ENCODE measurements at places on chromosomes 6 and 20. TPM values are rescaled to one million over a fixed set of nuclear protein-coding genes. Genes with fewer than 3 reads are reported as not detected.
A peak's percentile ranks its signal among the peaks of the same experiment; 100 is the strongest.

The C20orf141 gene
- total RNA-seq, result not detected

DNA sequence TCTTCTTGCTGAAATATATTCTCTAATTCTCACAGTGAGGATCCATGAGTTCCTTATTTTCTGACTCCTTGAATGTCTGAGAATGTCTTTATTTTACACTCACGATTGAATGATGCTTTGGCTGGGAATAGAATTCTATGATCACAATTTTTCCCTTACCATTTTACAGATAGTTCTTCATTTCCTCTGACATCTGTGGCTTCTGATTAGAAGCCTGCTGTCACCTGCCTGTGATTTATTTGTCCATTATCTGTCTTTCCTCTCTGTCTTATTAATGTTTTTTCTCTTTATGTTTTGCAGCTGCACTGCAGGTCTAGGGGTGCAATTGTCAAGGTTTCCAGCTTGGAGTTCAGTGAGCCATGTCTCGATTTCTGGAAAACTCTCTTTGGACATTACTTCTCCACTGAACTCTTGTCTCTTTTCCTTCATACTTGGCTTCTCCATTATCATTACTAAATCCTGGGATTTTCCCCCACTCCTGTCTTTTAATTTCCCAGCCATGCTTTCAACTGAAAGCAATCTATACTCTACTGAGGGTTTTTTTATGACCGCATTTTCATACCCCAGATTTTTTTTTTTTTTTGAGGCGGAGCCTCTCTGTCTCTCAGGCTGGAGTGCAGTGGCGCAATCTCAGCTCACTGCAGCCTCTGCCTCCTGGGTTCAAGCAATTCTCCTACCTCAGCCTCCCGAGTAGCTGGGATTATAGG, 121.2 kb upstream of the PRND start:
- H3K27me3 ChIP-seq, result no peaks in the 10 kb centered on the region
- H3K27ac ChIP-seq, result peak overlapping the region; percentile 79
- no peak for DNase-seq
- H3K4me3 ChIP-seq, result no peak overlapping the region
- no peaks in the 10 kb centered on the region for H3K36me3 ChIP-seq

DNA sequence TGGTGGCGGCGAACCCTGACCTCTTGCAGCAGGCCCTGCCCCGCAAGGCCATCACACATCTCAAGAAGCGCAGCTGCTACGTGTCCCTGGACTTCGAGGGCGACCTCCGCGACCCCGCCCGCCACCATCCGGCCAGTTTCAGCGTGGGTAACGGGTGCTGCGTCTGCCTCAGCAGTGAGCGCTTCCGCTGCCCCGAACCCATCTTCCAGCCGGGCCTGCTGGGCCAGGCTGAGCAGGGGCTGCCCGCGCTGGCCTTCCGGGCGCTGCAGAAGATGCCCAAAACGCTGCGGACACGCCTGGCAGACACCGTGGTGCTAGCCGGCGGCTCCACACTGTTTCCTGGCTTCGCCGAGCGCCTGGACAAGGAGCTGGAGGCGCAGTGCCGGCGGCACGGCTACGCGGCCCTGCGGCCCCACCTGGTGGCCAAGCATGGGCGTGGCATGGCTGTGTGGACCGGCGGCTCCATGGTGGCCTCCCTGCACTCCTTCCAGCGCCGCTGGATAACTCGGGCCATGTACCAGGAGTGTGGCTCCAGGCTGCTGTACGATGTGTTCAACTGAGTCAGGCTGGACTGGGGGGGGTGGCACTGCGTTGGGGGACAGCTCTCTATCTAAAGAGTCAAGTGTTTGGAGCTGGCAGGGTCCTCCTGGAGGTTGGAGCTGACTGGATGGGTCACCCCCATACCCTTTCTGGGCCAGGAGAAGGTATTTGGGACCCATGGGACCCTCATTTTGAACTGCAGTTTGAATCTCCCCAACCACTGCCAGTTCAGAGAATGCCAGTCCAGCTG, 1.1 kb downstream of the ACTL10 start:
- H3K27ac ChIP-seq, result peak overlapping the region; percentile 98
- H3K4me3 ChIP-seq, result peak overlapping the region; percentile 57
- no peaks in the 10 kb centered on the region for H3K27me3 ChIP-seq
- peak; percentile 93 for DNase-seq
- H3K36me3 ChIP-seq, result no peaks in the 10 kb centered on the region
- H3K4me1 ChIP-seq, result no peaks in the 10 kb centered on the region

DNA sequence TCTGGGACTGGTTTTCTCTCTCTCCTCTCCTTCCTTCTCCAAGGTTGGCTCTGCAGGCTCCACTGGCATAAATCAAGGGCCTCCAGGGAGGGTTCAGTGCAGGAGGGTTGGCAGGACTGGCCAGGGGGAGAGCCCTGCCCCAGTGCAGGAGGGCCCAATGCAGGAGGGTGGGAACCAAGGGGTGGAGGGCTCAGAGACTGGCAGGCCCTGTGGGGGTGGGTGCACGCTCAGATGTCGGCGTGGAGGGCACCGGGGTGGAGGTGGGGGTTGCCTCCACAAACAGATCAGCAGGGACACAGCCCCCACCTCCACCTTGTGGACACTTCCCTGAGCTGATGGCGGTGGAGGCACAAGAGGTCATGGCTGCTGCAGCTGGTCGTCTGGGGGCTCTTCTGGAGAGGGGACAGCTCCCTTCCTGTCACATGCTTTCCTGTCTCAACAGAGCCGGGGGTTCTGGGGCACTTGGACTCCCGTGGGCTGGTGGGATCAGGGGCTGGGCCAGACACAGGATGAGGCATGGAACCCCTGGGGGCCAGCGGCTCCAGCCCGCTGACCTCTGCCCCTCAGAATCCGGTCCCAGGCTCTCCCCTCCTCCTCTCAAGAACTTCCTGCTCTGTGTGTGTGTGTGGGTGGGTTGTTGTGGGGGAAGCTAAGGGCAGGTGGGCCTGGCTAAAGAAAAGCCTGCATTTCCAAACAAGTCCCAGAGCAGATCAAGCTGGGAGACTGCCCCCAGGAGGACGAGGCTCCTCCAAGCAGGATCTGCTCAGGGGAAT, 2.7 kb upstream of the ABHD16B start:
- no peak overlapping the region for H3K4me3 ChIP-seq
- DNase-seq, result no peak
- H3K27me3 ChIP-seq, result peaks cover 56% of the 10 kb centered on the region
- H3K4me1 ChIP-seq, result no peaks in the 10 kb centered on the region
- peaks cover 11% of the 10 kb centered on the region for H3K36me3 ChIP-seq

DNA sequence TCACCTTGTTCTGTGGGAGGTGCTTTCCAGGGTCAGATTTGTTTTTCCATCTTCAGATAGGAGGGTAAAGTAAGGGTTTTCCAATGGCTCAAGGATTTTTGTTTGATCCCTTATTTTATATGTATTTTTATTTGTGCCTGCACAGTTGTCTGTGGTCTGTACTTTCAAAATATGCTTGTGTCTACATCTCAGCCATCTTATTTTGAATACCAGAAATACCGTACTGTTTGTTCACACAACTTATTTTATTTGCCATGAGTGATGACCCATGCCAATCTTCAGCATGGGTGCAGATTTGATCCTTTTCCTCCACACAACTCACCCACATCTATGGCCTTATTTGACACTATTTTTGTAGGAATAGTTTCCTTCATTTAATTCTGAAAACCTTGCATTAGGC, 72.2 kb upstream of the PTCHD4 start:
- no peaks in the 10 kb centered on the region for H3K4me1 ChIP-seq
- H3K27ac ChIP-seq, result no peak overlapping the region
- no peaks in the 10 kb centered on the region for H3K36me3 ChIP-seq
- no peak for DNase-seq

The CLVS2 gene
- total RNA-seq, result 2.8 TPM

The CTCFL gene
- 0.36 TPM for total RNA-seq

DNA sequence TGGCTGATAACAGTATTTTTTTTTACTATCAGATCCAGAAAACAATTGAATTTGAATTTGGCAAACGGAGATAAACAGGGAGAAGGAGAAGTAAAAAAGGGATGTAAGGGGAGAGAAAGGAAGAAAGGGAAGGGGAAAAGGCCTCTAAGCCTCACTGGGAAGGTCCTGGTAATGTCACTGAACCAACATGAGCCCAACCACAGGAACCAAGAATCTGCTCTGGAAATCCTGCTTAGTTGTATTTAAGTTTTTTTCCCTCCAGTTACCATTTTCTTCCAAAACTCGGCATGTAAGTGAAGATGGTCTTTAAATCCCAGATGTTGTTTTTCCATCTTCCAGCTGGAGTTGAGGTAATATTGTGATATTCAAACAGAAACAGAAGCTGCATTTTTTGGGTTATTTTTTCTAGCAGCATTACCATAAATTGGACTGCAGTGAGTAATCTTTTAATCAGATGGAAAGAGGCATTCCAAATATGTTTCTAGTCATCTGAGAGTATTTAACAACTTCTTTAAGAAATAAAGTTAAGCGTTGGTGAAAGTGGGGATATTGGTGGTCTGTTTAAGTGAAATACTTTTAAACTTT, 91.1 kb downstream of the TXNDC5 start:
- H3K27ac ChIP-seq, result no peak overlapping the region
- DNase-seq, result no peak
- H3K4me3 ChIP-seq, result no peak overlapping the region
- no peaks in the 10 kb centered on the region for H3K27me3 ChIP-seq
- H3K4me1 ChIP-seq, result no peaks in the 10 kb centered on the region

The MEP1A gene
- not detected for total RNA-seq

DNA sequence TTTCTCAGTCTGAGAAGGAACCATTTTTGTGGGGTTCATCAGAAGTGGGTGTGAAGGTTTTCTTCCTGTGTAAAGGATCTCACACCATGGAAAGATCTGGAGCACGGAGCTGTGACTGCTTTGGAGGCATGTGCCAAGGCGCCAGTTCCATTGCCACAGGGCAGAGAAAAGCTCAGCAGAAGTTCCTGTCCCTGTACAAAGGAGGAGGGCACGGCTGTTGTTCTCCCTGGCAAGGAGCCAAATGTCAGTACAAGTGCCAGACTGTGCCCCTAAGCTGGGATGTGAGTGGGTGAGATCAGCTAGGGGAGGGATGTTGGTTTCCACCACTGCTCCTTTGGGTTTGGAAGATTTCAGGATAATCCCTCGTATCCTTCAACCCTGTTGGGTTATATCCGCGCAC, 117.3 kb downstream of the CRYBG1 start:
- no peak overlapping the region for H3K4me3 ChIP-seq
- peaks cover 5% of the 10 kb centered on the region for H3K4me1 ChIP-seq
- no peaks in the 10 kb centered on the region for H3K36me3 ChIP-seq

GRCh38 chr6:14060971-14061370, 56.6 kb upstream of the CD83 start:
- H3K4me1 ChIP-seq, result no peaks in the 10 kb centered on the region
- no peak overlapping the region for H3K4me3 ChIP-seq
- no peaks in the 10 kb centered on the region for H3K36me3 ChIP-seq
- H3K27me3 ChIP-seq, result no peaks in the 10 kb centered on the region
- no peak for DNase-seq

- DNase-seq, result peak; percentile 70
- H3K36me3 ChIP-seq, result no peaks in the 10 kb centered on the region
- H3K4me3 ChIP-seq, result no peak overlapping the region
- H3K27me3 ChIP-seq, result no peaks in the 10 kb centered on the region
- H3K27ac ChIP-seq, result no peak overlapping the region
- peaks cover 27% of the 10 kb centered on the region for H3K4me1 ChIP-seq
Measured at GRCh38 chr20:39268981-39269461, 306.9 kb downstream of the DHX35 start.

The ADGRF1 gene
- total RNA-seq, result not detected

DNA sequence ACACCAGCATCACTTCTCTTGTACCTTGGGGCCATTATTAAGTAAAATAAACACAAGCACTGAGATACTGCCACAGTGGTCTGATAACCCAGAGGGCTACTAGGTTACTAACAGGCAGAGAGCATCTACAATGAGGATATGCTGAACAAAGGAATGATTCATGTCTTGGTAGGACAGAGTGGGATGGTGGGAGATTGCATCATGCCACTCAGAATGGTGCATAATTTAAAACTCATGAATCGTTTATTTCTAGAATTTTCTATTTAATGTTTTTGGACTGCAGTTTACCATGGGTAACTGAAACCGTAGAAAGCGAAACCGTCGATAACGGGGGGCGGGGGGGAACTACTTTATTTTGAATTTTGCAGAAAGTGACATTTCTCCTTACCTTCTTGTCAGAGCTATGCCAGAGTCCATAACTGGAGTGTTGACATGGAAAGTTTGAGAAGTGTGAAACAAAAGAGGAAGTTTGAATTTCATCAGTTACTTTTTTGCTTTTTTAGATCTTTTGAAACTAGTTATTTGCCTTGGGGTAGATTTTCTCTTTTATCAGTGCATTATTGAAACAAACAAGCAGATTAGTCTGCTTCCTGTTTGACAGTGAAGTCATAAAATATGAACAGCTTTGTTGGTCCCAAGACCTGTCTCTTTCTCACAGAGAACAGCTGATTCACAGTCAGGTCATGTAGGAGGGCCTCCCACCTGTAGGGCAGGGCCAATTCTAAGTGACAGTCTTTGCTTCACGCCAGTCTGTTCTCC, 124.9 kb downstream of the KLHL32 start:
- no peak for DNase-seq
- H3K27me3 ChIP-seq, result no peaks in the 10 kb centered on the region
- no peak overlapping the region for H3K4me3 ChIP-seq
- H3K4me1 ChIP-seq, result no peaks in the 10 kb centered on the region

The RARS2 gene
- 26.5 TPM for total RNA-seq

DNA sequence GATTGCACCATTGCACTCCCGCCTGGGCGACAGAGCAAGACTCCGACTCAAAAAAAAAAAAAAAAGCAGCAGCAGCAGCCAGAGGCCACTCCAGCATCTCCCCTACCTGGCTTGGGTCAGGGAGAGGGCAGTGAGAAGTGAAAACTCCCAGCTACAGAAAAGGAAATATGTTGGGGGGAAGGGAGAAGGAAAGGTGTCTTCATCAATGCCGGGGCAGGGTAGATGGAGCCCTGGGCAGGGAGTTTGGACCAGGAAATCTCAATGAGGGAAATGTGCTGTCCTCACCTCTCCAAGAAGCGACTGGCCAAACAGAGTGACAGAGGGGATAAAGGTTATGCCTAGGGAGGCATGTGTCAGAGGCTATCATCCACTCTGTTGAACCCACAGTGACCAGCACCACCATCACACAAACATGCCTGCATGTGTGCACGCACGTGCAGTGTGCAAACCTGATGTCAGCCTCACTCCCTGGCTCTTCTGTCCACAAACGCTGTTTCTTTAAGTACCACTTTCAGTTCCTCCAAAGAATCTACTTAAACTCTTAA, 887 bp upstream of the AIF1 start:
- H3K27me3 ChIP-seq, result no peaks in the 10 kb centered on the region
- no peak for DNase-seq
- H3K4me1 ChIP-seq, result peaks cover under 1% of the 10 kb centered on the region
- H3K4me3 ChIP-seq, result no peak overlapping the region
- no peak overlapping the region for H3K27ac ChIP-seq

- DNase-seq, result no peak
- H3K27ac ChIP-seq, result no peak overlapping the region
- no peaks in the 10 kb centered on the region for H3K36me3 ChIP-seq
- H3K27me3 ChIP-seq, result no peaks in the 10 kb centered on the region
- no peaks in the 10 kb centered on the region for H3K4me1 ChIP-seq
- H3K4me3 ChIP-seq, result no peak overlapping the region
Measured at GRCh38 chr6:79833964-79834284, 113.4 kb downstream of the ELOVL4 start.

DNA sequence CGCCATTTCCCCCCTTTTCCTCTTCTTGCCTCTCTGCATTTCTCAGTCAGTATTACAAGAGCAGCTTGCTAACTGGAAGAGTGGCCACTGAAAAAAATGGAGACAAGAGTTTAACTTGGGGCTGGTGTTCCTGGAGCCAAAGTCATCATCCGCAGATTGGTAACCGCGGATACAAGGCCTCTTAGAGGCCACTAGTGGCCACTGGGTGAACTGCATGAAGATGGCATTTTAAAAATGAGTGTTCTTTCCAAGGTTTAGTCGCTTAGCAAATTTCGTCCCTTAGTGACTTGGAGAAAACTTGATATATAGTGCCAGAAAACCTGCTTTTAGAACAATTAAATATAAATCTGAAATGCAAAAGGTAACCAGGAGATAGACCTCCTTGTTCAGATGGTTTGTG, 4.8 kb downstream of the F13A1 start:
- no peaks in the 10 kb centered on the region for H3K4me1 ChIP-seq
- no peak overlapping the region for H3K4me3 ChIP-seq
- no peaks in the 10 kb centered on the region for H3K36me3 ChIP-seq
- peaks cover 22% of the 10 kb centered on the region for H3K27me3 ChIP-seq

The SLC17A2 gene
- total RNA-seq, result not detected

Data from sigmoid colon (tissue), 7 donors.